ENCODE measurements at places on chromosomes 7 and 10. TPM values are rescaled to one million over a fixed set of nuclear protein-coding genes. Genes with fewer than 3 reads are reported as not detected.
A peak's percentile ranks its signal among the peaks of the same experiment; 100 is the strongest.

SHTN1 gene
- 14.4 TPM for total RNA-seq

CYP17A1 gene
- total RNA-seq, result not detected

ELMO1 gene
- 110 TPM for total RNA-seq

CLEC5A gene
- not detected for total RNA-seq

HILPDA gene
- 34.4 TPM for total RNA-seq

HMX2 gene
- not detected for total RNA-seq

NOS3 gene
- 5.1 TPM for total RNA-seq

NXPH1 gene
- not detected for total RNA-seq

GIMAP4 gene
- 19.3 TPM for total RNA-seq

CTTNBP2 gene
- 8.8 TPM for total RNA-seq

GJD4 gene
- total RNA-seq, result not detected

INSYN2A gene
- not detected for total RNA-seq

DNA sequence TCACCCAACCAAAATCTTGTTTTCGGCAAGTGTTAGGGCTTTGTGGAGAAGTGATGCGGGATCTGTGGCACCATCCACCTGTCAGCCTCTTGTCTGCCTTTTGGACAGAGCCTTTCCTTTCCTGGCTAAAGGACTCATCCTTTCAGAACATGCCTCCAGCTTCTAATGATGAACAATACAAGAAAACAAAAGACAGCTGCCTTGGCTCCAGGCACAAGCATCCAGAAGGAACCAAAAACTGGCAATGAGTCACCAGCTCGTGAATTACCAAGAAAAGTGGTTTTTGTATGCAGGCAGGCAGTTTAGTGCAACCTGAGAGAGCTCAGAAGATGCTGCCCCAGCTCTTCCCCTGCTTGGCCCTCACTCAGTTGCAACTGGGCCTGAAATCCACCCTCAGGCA lies 84.6 kb upstream of the NAMPT start:
- DNase-seq, result no peak

DNA sequence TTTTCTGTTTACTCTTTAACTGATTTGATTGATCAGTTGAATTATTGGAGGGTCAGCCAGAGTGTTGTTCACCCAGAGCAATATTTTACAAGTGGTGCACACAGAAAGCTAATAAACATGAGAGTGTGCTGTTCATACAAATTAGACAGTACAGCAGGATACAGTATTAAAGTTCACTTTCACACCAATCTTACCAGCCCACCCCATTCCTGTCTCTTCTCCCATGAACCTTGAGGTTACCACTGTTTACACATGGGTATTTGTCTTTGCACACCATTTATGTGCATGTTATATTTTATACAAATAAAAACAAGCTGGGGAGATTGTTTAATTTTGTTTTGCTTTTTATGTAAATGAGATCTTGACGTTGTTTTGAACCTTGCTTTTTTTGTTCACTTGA lies 6.5 kb downstream of the CALU start:
- DNase-seq, result no peak

- DNase-seq, result no peak
These were observed 94.0 kb downstream of the SLC37A3 start for GRCh38 chr7:140304191-140304799.

- DNase-seq, result no peak
These were observed 53.3 kb downstream of the ZMYND11 start for GRCh38 chr10:188546-188945.

DNA sequence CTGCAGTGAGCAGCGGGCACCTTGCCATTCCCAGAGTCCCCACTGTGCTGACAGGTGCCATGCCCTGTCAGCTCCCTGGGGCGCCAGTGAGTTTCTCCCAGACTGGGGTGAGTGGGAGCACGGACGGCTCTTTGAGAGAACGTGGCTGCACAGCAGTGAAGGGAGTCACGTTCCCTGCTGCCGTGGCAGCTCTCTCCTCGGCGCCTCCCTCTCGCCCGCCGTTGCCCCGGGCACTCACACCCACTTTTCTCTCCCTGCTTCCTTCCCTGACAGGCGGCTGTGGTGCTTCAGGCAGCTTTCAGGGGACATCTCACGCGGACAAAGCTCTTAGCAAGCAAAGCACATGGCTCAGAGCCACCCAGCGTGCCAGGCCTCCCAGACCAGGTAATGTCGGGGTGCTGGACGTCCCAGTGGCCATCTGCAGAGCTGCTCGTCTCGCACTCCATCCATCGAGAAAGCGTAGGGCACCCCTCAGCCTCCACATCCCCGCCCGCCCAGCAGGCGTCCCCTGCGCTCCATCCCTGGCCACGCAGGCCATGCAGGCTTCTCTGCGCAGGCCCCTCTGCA lies 27.1 kb upstream of the TTYH3 start:
- DNase-seq, result no peak

DNA sequence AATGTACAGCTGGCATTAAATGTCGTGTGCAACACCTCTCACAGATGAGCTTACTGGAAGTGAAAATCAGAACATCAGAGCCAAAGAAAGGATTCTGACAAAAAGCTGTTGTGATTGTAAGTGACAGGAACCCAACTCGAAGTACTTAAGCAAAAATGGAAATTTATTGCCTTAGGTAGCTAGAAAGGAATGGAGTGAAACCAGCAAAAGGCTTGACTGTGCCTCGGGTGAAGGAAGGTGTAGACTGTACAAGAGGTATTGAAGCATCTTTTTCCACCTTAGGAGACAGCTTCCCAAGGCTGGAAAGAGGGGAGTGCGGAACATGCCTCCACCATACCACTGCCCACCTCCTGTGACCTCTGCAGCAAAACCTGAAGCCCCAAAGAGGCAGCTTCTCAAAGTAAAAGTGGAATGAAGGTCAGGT lies 27.3 kb upstream of the ITGB1 start:
- no peak for DNase-seq

- DNase-seq, result no peak
These were observed 112.5 kb upstream of the ANKRD1 start for GRCh38 chr10:91033324-91033950.

DNA sequence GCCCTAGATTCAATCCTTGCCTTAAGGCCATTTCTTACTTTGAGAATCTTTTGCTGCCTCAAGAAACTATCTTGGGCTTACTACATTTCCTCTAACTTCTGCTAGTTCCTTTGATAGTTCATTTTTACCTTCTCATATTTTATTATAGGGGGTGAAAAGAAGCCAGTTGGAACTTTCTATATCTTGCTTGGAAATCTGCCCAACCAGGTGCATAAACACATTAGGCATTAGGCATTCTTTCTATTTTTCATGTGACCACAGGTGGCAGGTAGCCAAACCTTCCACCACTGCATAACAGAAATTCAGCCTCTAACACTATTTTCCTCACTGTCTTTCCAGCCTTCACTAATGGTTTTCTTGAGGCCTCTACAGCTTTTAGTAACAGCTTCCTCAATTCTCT lies 300.0 kb upstream of the SP8 start:
- DNase-seq, result no peak

DNA sequence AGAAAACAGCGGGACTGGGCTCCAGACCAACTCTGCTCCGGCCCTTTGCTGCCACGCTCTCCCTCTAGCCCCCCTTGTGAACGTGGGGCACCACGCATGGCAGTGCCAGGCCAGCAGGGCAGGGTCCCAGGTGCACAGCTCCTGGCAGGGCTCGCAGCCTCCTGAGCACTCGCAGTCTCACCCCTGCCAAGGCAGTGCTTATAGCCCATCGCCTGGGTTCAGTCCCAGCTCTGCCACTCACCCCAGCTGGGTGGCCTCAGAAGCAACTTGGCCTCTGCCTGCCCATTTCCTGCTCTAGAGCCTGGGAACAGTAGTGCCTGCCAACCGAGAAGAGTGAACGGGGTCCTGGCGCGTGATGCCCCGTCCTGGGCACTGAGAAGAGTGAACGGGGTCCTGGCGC lies 36.3 kb downstream of the CFAP46 start:
- no peak for DNase-seq

DNA sequence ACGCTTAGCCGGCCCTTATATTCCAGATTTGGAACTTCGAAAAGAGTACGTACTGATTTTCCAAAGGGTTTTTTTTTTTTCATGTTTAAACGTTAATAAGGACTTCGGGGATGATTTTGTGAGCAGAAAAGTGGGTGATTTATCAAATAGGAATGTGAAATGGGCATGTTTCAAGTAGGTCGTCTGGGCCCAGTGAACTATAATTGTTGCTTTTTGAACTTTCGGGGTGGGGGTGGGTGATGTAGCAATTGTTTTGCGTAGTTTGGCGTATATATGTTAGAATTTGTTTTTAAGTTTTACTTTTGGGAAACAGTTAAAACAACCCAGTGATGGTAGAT lies 299 bp upstream of the PBLD start:
- DNase-seq, result no peak

- peak; percentile 45 for DNase-seq
These were observed 49.0 kb upstream of the BAMBI start for GRCh38 chr10:28628184-28628893.

DNA sequence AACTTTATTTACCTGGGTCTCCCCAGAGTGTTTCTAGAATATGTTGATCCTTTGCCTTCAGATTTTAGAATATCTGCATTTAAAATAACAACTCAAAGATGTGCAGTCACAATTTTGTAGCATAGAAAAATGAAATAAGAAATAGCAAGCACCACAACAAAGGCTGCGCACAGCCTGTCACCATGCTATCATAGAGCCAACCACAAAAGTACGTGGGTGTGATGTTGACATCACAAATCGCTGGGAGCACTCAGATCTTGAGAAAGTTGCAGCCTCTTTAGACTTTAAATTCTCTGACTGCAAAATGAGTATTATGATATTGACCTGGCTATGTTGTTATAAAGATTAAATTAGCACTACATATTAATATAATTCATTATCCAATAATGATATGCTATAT lies 177.9 kb downstream of the TNS3 start:
- DNase-seq, result no peak

Data from breast epithelium (tissue), 4 donors.